ENCODE measurements at places on chromosomes 6 and 20. TPM values are rescaled to one million over a fixed set of nuclear protein-coding genes. Genes with fewer than 3 reads are reported as not detected.

DNAH8 gene
- total RNA-seq, result under 0.01 TPM

TCF21 gene
- not detected for total RNA-seq

FAM110A gene
- 3.2 TPM for total RNA-seq

DNA sequence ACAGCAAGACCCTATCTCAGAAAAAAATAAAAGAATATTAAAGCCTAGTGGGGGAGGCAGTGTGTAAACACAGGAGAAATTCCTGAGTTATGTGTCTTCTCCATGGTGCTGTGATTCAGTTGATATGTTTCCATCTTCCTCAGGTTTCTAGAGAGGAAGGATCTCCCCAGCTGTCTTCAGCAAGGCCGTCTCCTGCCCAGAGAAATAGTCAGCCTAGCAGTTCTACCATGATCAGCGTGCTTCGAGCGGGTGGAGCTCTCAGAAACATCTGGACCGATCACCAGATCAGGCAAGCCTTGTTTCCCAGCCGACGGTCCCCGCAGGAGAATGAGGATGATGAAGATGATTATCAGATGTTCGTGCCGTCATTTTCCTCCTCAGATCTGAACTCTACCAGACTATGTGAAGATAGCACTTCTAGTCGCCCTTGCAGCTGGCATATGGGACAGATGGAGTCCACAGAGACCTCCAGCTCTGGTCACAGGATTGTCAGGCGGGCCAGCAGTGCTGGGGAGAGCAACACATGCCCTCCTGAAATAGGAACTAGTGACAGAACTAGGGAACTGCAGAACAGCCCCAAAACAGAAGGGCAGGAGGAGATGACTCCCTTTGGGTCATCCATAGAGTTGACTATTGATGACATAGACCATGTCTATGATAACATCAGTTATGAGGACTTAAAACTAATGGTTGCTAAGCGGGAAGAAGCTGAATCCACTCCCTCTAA lies 34.9 kb upstream of the MTHFD1L start:
- no peak for DNase-seq

- peak; percentile 50 for DNase-seq
Observed at GRCh38 chr20:35257175-35257909, 20.6 kb downstream of the MMP24OS start.

DDAH2 gene
- total RNA-seq, result 121 TPM

GRCh38 chr6:135358985-135359384 lies 138.6 kb downstream of the AHI1 start:
- DNase-seq, result peak; percentile 16

ANGPT4 gene
- not detected for total RNA-seq

C4B gene
- total RNA-seq, result 0.35 TPM

CRISP2 gene
- 0.10 TPM for total RNA-seq

GRCh38 chr6:133608620-133609019 lies 280.3 kb upstream of the TCF21 start:
- DNase-seq, result no peak

GRCh38 chr6:129621252-129621651 lies 88.7 kb downstream of the ARHGAP18 start:
- DNase-seq, result no peak

- no peak for DNase-seq
Observed at GRCh38 chr20:33257237-33257636, 21.4 kb downstream of the BPIFA1 start.

MEP1A gene
- total RNA-seq, result not detected

DNA sequence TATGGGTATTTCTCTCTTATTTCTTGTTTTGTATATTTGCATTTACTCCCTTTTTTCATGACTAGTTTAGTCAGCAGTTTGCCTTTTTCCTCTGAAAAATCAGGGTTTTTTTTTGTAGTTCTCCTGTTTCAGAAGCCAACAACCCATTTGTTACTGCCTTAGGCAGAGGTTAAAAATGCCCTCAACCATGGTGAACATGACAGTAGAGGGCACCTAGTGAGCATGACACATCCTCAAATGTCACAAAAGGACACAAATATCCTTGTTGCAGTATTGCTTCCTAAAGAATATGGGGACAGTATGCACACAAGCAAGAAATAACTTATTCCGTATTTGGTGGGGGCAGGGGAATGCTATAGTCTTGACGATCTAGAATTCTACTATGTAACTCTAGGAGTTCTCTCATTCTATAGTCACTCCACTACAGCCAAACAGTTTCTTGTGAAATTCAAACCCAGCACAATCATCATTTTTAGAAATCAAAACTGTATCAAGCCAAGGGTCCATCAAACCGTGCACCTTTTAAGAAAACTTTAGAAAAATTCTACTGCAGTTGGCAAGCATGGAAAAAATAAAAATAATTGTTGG lies 47.0 kb downstream of the GOPC start:
- peak; percentile 8 for DNase-seq

RAET1L gene
- total RNA-seq, result 3.1 TPM

Data from renal cortical epithelial cell (primary cell).